ENCODE measurements at places on chromosomes 3 and 15.

DNA sequence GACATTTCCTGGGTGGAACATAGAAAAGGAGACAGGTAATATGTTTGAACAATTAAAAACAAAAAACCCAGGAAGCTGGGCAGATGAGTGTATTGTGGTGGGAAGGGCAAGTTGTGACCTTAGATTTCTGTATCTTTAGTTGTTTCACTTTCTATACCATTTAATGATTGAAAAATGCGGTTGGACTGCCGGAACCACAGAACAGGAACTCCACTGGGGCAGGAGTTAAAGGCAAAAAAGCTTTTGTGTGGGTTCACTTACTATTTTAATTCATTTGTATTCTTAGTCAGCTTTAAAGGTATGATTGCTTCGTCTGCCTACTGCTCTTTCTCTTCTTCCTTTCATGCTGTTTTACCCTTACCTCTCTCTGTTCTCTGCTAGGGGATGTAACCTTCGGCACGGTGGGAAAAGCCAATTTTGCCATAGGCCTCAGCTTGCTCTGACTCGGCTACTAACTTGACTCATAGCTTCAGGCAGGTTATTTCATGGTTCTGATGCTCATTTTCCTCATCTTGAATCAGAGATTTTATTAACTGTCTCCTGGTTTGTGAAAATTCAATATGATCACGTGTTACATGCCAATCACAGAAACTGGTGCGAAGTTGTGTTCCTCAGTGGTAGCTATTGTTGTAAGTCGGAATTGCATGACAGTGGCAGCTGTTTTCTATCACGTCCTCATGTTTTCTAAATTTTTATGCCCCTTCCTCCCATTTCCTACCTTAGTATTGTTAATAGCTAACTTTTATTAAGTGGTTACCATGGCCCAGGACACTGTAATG lies 1.6 kb upstream of the MCTP2 start:
- DNase-seq, result no peak

DNA sequence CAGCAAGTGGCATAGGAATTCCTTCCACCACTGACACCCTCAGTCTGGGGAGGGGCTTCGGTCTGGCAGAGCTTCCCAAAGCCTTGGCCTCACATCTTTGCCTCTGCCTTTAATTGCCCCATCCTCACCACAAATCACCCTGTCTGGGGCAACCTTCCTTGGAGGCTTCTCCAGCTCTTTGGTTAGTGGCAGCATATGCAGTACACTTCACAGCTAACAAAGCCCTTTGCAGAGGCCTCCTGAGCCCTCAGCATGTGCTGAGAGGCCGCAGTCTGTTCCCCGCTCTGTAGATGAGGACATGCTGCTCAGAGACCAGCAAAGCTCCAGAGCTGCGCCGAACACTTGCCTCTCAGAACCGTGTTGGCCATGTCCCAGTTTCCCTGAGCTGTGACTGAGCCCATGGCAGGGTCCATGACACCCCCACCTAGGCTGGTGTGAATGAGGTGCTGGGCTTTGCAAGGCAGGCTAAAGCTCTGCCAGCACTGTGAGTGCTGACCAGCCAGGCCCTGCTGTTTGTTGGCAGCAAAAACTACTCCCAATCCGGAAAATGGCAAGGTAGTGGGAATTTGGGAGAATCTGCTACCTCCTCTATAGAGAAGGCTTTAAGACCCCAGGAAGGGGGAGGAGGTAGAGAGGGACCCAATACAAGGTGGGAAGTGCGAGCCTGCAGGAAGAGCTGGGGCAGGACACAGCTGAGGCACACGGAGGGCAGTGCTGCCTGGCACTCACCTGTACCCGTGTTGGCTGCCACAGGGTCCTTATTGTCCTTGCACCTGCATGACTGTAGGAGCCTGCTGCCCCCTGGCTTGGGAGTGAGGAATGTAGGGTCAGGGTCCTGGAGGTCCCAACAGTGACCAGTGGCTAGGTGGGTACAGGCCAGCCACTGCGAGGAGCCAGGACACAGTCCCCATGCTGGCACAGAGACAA lies 8.4 kb upstream of the KLF15 start:
- no peak for DNase-seq

DNA sequence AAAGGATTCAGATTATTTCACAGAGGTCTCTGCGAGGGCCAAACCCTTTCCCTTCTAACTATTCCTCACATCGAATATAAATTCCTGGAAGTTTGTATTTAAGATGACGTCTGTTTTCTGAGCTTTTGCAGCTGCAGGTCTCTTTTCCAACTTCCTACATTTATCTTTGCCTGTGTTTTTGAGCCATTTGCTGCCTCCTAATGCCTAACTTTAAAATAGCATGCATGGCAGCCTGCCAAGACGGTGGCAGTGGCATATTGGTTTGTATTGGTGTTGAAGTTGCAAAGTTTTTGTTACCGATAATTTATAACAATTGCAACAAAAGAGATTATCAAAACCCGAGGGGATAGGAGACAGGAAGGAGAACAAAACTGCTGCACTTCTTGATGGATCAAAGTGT lies 187.1 kb upstream of the DNAJC19 start:
- DNase-seq, result peak; percentile 71

DNA sequence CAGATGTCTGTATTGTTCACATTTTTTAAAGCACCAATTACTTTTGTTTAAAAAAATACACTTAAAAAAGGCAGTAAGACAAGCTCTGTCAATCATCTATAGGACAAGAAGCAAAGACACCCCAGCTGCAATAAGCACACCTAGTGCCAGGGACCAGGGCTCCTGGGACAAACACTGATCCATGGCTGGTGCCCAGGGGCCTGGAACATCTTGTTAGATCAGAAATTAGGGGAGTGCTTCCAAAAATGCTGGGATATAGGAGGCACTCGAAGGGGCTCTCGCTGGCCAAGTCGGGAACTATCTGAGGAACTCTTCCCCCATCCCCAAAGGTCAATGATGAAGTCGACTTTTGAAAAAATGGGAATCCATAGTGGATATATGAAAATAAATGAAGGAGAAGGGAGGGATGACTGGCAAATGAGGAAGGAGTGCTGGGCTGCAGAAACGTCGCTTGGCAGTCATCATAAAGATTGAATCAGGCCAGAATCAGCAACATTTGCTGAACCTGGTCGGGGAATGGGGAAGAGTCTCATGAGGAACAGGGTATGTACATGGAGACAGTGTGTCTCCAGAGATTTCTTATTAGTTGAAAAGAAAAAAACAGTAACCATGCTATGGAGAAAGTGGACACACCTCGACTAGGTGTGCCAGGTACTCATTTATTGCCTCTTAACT lies 28.5 kb downstream of the TSPAN3 start:
- DNase-seq, result no peak

- DNase-seq, result no peak
These were observed 13.8 kb upstream of the STARD5 start for GRCh38 chr15:81337713-81338157.

GRCh38 chr15:70433586-70434324 lies 329.6 kb downstream of the UACA start:
- no peak for DNase-seq

DNA sequence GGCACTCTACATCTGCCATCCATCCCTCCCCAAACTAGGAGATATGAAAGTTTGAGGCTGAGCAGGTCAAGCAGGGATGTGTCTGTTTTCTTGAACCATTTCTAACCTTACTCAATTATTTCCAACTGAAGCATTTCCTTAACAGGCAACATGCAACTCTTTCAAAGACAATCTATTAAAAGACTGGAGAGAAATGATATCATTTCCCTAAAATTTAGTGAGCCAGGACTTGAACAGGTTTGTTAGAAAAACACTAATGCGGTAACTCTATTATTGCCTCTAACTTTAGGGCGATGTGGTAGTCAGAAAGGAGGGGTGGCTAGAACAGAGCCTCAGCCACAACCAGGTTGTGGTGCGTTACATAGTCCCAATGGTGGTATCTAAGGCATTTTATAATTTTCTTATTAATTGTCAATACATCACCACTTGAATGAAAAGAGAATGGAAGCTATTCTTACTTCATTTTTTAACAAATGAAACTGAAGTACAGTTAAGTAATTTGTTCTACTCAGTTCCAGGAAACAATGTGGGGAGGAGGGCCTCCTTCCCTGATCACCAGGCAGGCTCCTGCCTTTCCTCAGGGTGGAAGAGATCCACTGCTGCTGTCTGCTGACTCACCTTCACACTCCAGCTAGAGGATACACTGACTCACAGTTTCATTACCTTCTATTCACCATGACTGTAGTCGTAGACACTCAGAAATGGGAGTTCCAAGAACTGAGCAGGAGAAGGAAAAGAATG lies 22.8 kb downstream of the MYO1E start:
- no peak for DNase-seq
